ENCODE measurements at places on chromosomes 1 and 21.

DNA sequence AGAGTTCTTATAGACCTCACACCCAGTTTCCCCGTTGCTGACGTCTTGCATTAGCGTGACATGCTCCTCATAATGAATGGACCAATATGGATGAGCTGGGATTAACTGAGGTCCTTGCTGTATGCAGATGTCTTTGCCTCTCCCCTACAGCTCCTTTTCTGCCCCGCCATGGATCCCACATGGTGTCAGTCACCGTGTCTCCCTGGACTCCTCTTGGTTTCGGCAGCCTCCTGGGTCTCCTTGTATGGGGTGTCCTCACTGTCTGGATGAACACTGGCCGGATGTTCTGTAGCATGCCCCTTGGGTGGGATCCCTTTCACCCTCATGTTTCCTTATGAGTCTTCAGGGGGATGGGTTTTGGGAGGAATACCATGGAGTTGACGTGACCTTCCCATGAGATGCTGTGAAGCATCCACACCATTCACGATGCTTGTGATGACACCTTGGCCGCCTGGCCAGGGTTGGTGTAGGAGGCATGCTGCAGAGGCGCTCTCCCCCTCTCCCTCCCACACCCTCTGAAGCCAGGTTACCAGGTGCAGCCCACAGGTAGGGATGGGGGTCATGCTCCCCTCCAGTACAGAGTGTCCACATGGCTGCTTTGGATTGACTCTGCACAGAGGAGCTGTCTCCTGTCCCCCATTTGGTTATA is 4.4 kb downstream of the GJC2 start:
- H3K4me1 ChIP-seq = peaks cover 15% of the 10 kb centered on the region
- no peaks in the 10 kb centered on the region for H3K36me3 ChIP-seq
- H3K27ac ChIP-seq = no peak overlapping the region
- no peaks in the 10 kb centered on the region for H3K27me3 ChIP-seq
- H3K4me3 ChIP-seq = no peak overlapping the region
- DNase-seq = no peak

- H3K4me1 ChIP-seq = no peaks in the 10 kb centered on the region
- no peaks in the 10 kb centered on the region for H3K36me3 ChIP-seq
- peak overlapping the region; percentile 77 for H3K4me3 ChIP-seq
- H3K27ac ChIP-seq = no peak overlapping the region
- H3K27me3 ChIP-seq = peaks cover 22% of the 10 kb centered on the region
- DNase-seq = no peak
Measured at GRCh38 chr1:32741413-32742198, 39.0 kb upstream of the SYNC start.

DNA sequence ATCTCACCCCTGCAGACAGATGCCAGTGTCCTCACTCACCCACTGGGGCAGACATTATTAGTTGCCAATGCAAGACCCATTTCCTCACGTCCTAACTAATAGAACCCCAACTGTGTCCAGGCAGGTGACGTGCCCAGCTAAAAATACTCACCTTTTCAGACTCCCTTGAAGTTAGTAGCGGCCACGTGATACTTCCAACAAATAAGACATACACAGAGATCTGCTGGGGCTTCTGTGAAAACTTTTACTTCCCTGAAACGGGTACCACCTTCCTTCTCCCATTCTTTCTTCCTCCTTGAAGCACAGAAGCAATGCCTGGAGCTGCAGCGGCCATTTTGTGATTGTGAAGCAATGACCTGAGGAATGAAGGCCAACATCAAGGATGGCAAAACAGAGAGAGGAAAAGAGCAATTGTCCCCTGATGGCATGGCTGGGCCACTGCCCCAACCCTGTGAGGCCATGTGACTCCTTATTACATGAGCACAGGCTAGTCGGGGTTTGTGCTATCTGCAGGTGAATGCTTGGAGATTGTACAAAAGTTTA is 74.4 kb upstream of the TMPRSS2 start:
- no peak overlapping the region for H3K4me3 ChIP-seq
- no peak for DNase-seq
- no peak overlapping the region for H3K27ac ChIP-seq
- no peaks in the 10 kb centered on the region for H3K4me1 ChIP-seq
- H3K36me3 ChIP-seq = peaks cover 2% of the 10 kb centered on the region

- peaks cover 19% of the 10 kb centered on the region for H3K27me3 ChIP-seq
- H3K36me3 ChIP-seq = no peaks in the 10 kb centered on the region
- no peak for DNase-seq
- H3K4me3 ChIP-seq = no peak overlapping the region
Measured at GRCh38 chr1:33515112-33515511, 42.7 kb downstream of the ZSCAN20 start.

GRCh38 chr1:230403442-230403841 is 22.7 kb downstream of the PGBD5 start:
- no peak overlapping the region for H3K27ac ChIP-seq
- H3K36me3 ChIP-seq = no peaks in the 10 kb centered on the region
- DNase-seq = no peak
- peaks cover 23% of the 10 kb centered on the region for H3K27me3 ChIP-seq

GRCh38 chr1:87200875-87201638 is 127.6 kb upstream of the LMO4 start:
- no peak for DNase-seq
- no peaks in the 10 kb centered on the region for H3K36me3 ChIP-seq
- no peak overlapping the region for H3K27ac ChIP-seq
- no peak overlapping the region for H3K4me3 ChIP-seq
- peaks cover 70% of the 10 kb centered on the region for H3K27me3 ChIP-seq
- H3K4me1 ChIP-seq = peaks cover 17% of the 10 kb centered on the region

DNA sequence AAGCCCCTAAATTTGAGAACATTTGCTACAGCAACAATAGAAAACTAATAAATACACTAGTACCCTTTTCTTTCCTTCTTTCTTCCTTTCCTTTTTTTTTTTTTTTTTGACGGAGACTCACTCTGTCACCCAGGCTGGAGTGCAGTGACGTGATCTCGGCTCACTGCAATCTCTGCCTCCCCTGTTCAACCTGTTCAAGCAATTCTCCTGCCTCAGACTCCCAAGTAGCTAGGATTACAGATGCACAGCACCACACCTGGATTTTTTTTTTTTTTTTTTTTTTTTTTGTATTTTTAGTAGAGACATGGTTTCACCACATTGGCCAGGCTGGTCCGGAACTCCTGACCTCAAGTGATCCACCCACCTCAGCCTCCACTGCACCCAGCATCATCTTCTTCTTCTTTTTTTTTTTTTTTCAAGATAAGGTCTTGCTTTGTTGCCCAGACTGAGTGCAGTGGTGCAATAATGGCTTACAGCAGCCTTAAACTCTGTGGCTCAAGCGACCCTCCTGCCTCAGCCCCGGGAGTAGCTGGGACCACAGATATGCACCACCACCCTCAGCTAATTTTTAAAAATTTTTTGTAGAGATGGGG is 19.6 kb upstream of the CBR3 start:
- H3K27me3 ChIP-seq = no peaks in the 10 kb centered on the region
- H3K4me1 ChIP-seq = peaks cover 17% of the 10 kb centered on the region
- no peaks in the 10 kb centered on the region for H3K36me3 ChIP-seq
- no peak overlapping the region for H3K4me3 ChIP-seq
